ENCODE measurements at places on chromosomes 1 and 21. TPM values are rescaled to one million over a fixed set of nuclear protein-coding genes. Genes with fewer than 3 reads are reported as not detected.

The PRPF38A gene
- total RNA-seq = 5.1 TPM

The CYP4A11 gene
- not detected for total RNA-seq

The S100A7 gene
- total RNA-seq = not detected

The CD244 gene
- total RNA-seq = not detected

The MMP23B gene
- total RNA-seq = 0.64 TPM

The LZIC gene
- total RNA-seq = 39.0 TPM

The MPZL1 gene
- 92.5 TPM for total RNA-seq

The EFNA3 gene
- total RNA-seq = 12.6 TPM

The VCAM1 gene
- total RNA-seq = 37.8 TPM

The OR2L8 gene
- not detected for total RNA-seq

The GJA4 gene
- 0.48 TPM for total RNA-seq

The RNF187 gene
- total RNA-seq = 188 TPM

The LCE1C gene
- 0.24 TPM for total RNA-seq

The BCL2L15 gene
- total RNA-seq = not detected

The NCMAP gene
- total RNA-seq = 1.2 TPM

The SLC44A3 gene
- 9.2 TPM for total RNA-seq

The IFI44L gene
- total RNA-seq = 0.96 TPM

The MIXL1 gene
- not detected for total RNA-seq

The LRRC71 gene
- not detected for total RNA-seq

The MCOLN2 gene
- total RNA-seq = 1.2 TPM

The ZNF593OS gene
- total RNA-seq = not detected

The MATN1 gene
- not detected for total RNA-seq

The FCGR2B gene
- not detected for total RNA-seq

The MFSD2A gene
- 17.8 TPM for total RNA-seq

The BATF3 gene
- 0.96 TPM for total RNA-seq

The FCRL5 gene
- total RNA-seq = not detected

The SPRR2E gene
- 0.85 TPM for total RNA-seq

The LCE2C gene
- total RNA-seq = not detected

The NASP gene
- 20.9 TPM for total RNA-seq

The SYT14 gene
- 1.7 TPM for total RNA-seq

The PGLYRP4 gene
- 1.9 TPM for total RNA-seq

The RASAL2 gene
- total RNA-seq = 21.7 TPM

The KRTAP19-1 gene
- total RNA-seq = not detected
